ENCODE measurements at places on chromosomes 5 and 9. TPM values are rescaled to one million over a fixed set of nuclear protein-coding genes. Genes with fewer than 3 reads are reported as not detected.

The C5orf63 gene
- total RNA-seq, result 1.7 TPM

The ISL1 gene
- total RNA-seq, result not detected

DNA sequence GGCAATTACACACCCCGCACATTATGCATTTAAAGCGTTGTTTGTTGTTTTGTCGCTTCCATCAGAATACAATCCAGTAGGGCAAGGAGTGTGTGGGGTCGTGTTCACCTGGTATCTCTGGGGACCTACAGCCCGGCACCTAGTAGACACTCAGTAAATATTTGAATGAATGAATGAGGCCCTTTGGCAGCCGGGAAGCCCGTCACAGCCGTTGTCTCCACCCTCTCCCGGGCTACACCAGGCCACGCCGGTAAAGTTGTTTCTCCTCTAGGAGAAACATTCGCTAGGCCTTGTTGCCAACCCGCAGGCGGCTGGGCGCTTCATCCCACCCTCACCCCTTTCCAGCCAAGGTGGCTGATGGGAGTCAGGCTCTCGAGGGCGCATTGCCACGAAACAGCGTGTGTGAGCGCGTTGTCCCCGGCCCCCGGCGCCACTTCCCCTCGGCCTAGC, 876 bp upstream of the JAK2 start:
- no peak for DNase-seq

GRCh38 chr5:142015781-142016533, 3.1 kb upstream of the GNPDA1 start:
- peak; percentile 58 for DNase-seq

The FCN2 gene
- total RNA-seq, result not detected

- no peak for DNase-seq
These were observed 32.3 kb downstream of the TSC1 start for GRCh38 chr9:132912131-132912530.

The GBA2 gene
- 64.9 TPM for total RNA-seq

Data from pulmonary artery endothelial cell (primary cell).